ENCODE measurements at places on chromosomes 16 and 17. TPM values are rescaled to one million over a fixed set of nuclear protein-coding genes. Genes with fewer than 3 reads are reported as not detected.

Gene TBC1D3K
- not detected for total RNA-seq

DNA sequence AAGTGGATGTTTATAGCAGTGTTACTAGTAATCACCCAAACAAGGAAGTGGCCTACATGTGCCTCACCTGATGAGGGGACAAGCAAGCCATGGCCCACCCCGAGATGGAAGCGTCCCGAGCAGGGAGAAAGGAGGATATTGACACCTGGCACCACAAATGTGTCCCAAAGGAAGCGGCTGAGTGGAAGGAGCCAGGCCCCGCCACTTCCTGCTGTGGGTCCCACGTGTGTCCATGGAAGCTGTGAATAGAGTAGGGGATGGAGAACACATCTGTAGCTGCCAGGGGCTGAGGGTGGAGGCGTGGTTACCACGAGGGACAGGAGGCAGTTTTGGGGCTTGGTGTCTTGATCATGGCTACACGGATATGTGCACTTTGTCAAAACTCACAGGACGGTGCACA is 49.2 kb downstream of the KCNJ12 start:
- no peak for DNase-seq

DNA sequence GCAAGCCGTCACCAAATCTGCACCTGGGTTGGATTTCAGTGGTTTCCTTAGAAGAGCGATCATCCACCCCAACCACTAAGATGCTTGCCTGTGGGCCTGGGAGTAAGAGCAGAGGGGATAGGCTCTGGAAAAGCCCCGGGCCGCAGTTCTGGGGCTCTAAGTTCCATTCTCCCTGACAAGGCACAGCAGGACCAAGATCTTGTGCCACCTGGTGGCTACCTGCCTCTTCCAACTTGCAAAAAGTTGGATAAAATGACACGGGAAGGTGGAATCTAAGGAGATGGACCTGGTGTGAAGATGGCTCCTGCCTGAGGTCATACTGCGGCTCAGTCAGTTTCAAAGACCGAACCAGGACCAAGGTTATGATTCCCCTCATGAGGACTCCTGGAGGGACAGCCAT is 42.3 kb downstream of the ABCC12 start:
- no peak for DNase-seq

DNA sequence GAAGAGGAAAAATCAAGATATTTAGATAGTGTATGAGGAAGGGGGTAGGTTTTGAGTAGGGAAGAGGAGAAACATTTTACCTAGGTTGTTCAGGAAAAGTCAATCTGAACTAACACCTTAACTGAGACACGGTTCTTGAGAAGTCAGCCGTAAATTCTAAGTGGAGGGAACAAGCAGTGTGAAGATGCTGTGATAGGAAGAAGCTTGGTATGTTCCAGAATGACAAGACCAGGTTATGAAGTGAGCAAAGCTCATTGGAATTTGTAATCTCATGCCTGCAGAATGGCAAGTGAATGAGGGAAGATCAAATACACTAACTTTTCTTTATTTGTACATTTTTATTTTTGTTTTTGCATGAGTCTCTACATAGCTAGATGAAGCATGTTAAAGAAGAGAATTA is 307.6 kb downstream of the ZFHX3 start:
- DNase-seq: peak; percentile 7

DNA sequence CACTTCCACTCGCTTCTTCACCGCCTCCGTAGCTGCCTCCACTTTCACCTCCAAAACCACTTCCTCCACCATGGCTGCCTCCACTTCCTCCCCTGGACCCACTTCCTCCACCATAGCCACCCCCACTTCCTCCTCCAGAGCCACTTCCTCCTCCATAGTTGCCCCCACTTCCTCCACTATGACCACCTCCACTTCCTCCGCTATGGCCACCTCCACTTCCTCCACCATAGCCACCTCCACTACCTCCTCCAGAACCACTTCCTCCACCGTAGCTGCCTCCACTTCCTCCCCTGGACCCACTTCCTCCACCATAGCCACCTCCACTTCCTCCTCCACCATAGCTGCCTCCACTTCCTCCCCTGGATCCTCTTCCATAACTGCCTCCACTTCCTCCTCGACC is 4.5 kb downstream of the KRT9 start:
- no peak for DNase-seq

DNA sequence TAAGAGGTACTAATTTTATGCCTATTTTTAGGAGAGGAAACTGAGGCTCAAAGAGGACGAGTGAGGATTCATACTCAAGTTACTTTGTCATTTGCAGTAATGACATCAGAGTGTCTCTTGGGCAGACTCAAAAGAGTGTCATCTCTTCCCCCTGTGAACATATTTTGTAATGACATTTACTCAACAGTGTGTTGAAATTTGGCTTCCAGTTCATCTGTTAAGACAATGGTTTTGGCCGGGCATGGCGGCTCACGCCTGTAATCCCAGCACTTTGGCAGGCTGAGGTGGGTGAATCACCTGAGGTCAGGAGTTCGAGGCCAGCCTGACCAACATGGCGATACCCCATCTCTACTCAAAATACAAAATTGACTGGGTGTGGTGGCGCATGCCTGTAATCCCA is 28.9 kb downstream of the WFDC1 start:
- DNase-seq: no peak
